ENCODE measurements at places on chromosomes 13 and 19. TPM values are rescaled to one million over a fixed set of nuclear protein-coding genes. Genes with fewer than 3 reads are reported as not detected.

- no peak for DNase-seq
Observed at GRCh38 chr13:98514288-98514687, 62.6 kb downstream of the STK24 start.

Gene F7
- total RNA-seq: not detected

GRCh38 chr13:51626749-51627148, 42.5 kb downstream of the WDFY2 start:
- no peak for DNase-seq

DNA sequence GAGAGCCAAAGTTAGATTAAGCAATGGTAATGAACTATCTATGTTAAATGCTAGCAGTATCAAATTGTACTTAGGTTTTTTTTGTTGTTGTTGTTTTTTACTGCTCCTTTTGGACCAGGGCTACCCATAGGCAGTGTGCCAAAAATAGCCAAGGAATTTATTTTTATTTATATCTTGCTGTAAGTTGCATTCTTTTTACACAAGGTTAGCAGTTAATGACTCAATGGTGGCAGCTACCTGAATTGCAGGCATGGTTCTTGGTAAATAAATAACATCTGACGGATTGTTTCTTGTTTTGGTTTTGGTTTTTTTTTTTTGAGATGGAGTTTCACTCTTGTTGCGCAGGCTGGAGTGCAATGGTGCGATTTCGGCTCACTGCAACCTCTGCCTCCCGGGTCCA, 194.8 kb upstream of the TSC22D1 start:
- no peak for DNase-seq

DNA sequence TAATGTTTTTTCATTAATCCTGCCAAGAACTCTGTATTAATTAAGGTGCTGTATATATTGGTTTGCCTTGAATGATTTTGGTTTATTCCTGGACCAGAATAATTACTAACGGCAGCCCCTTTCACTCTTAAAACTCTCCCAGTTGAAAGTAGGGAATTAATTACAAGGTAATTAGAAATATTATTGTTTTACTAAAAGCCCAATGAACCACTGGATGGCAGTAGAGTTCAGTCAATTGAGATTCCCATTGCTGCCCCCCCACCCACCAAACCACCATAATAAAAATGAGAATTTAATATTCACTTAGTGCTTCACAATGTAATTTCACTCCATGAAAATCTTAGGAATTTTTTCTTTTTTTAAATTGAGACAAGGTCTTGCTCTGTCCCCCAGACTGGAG, 13.7 kb downstream of the WBP4 start:
- peak; percentile 21 for DNase-seq

- DNase-seq: no peak
Observed at GRCh38 chr13:23432626-23433025, 876 bp downstream of the SACS start.

Gene LIG4
- total RNA-seq: 12.1 TPM

Gene ZNF665
- 2.0 TPM for total RNA-seq

- DNase-seq: no peak
Observed at GRCh38 chr13:48123812-48124211, 28.9 kb upstream of the MED4 start.

DNA sequence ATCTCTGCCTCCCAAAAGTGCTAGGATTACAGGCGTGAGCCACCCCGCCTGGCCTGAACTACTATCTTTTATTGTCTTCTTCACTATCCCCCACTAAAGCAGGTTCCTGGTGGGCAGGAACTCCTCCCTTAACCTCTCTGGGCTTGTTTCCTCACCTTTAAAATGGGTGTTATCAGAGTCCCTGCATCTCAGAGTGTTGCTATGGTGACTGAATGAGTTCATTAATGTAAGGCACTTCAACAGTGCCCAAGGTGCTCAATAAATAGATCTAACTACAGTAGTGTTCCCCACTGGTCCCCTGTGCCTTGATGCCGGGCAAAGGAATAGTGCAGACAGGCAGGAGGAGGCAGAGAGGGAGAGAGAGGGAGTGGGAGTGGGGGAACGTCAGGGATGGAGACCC, 20.5 kb downstream of the CCDC97 start:
- DNase-seq: no peak

DNA sequence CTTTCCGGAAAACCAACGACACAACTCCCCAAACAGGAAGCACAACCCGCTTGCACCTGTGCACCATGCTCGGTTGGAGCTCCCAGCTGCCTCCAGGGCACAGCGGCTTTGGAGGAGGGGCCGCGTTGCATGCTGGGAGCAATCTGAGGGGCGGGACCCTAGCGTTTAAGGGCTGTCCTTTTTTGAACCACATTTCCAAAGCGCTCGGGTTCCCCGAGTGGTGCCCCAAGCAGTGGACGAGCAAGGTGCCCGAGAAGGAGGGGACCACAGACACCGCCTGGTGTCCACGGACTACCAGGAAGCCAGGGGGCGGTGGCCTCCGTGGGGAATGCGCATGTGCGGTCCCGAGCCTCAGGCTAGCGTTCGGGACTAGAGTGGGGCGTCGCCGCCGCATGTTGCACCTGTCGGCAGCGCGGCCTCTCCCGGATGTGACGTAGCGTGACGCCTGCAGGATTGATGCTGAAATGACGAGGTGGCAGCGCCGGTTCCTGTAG, 11.9 kb upstream of the ZNF57 start:
- DNase-seq: peak; percentile 68

- DNase-seq: peak; percentile 31
Observed at GRCh38 chr19:39444598-39445195, 685 bp upstream of the SUPT5H start.

GRCh38 chr13:26254583-26255111, 718 bp downstream of the CDK8 start:
- peak; percentile 45 for DNase-seq

Gene ADAT3
- 19.1 TPM for total RNA-seq

Gene PCP2
- total RNA-seq: not detected

DNA sequence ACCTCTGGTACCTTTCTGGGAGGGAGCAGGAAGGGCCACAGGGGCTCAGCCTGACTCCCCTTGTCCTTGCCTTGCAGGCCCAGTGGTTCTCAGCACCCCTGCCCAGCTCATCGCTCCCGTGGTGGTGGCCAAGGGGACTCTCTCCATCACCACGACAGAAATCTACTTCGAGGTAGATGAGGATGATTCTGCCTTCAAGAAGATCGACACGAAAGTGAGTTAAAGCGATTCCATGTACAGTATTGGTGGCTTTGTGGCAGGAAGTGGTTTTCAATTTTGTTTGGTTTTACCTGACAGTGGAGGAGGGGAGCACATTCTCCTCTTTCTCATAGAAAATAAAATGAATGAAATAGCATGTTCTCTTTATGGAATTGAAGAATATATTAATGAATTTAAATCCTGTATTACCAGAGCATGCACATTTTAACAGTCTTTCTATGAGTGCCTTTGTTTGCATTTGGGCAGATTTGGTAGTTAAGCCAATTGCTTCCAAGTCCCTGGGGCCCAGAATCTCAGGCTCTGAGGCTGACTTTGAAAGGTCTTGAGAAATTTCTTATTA, 4.1 kb downstream of the MAB21L1 start:
- no peak for DNase-seq

DNA sequence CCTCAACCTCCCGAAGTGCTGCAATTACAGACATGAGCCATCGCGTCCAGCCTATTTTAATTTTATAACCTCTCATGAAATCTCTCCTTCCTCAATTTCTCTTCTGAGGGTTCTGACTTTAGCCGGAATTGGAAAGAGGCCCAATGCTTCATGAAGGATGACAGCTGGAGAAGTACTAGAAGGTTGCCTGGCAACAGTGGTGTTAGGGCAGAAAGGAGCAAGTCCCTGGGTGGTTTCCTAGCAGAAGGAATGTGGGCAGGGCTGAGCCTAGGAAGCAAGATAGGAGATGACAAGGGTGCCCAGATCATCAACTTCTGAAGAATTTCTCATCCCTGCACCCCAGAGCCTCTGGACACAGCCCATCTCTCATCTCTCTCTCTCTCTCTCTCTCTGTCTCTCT, 25.8 kb downstream of the CACNG6 start:
- no peak for DNase-seq

DNA sequence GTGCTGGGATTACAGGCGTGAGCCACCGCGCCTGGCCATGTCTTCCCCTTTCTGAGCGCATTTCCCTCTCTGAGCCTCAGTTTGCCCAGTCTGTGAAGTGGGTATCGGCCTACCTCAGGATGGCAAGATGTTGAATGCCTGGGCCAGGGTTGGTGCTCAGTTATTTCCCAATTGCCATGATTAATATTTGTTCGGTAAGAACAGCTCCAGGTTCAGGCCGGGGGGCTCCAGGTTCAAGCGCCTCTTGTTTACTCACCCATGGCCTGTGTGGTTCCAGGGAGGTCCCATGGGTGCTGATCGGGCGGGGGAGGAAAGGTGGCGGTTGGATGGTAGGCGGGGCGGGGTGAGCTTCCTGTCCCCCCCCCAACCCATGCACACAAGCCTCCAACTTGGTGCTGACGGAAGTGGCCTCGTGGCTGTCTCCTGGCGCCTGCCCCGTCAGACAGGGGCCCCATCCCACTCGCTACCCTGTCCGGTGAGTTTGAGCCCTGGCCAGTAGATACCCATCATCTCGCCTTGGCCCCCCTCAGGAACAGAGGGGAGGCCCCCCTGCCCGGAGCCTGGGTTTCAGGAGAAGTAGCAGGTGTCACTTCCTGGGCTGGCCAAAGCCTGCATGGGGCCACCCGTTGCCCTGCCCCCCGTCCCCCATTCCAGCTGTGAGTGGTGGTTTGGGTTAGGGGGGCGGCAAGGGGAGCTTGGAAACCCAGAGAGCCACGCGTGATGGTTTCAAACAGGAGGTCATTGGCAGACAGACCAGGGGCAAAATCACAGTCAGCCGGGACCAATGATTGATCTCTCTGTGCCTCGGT, at the start of gene FCHO1:
FCHO1 (plus strand) TSS at position 375 of the 809 bp plus-strand sequence. CDS start 3,688 bp downstream, outside the sequence.
- DNase-seq: peak; percentile 65

GRCh38 chr19:10864538-10864899, 6.8 kb upstream of the CARM1 start:
- peak; percentile 74 for DNase-seq

GRCh38 chr19:45352914-45353796, 12.6 kb downstream of the KLC3 start:
- no peak for DNase-seq

Gene ZFP28
- 0.98 TPM for total RNA-seq

- DNase-seq: no peak
Observed at GRCh38 chr13:101116341-101116740, 300.0 kb downstream of the NALCN start.

DNA sequence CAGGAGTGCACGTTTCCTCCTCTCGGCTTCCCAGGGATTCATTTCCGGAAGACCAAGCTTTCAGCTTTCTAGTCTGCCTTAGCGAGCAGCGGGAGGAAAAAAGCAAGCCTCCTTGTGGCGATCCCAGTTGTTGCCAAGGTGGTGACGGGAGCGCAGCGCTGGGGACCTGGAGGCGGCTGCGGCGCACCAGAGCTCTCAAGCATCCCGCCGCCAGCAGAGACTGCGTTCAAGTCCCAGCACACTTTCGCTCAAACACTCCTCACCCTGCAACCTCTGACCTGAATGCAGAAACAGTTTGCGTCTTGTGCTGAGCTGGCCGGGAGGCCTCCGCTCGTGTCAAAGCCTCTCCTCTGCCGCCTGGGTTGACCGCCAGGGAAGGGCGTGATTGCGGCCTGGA, 4.9 kb downstream of the GSX1 start:
- no peak for DNase-seq

Gene ZNF350
- total RNA-seq: 11.6 TPM

DNA sequence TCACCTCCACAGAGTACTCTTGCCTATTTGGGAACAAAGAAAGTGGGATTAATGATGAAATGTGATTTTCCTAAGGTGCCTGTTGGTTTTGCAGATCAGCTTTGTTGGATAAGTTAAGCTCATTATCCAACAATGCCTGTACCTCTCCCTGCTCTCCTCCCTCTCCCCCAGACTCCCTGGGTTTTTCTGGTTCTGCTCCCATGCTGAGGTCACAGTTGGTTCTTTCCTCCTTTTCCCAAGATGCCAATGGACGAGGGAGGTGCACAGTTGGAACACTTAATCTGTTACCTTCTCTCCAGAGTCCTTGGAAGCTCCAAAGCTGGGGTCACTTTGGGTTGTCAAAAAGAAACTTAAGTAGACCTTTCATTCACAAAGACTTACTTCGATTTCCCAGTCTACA, 1.6 kb downstream of the OXGR1 start:
- DNase-seq: no peak

DNA sequence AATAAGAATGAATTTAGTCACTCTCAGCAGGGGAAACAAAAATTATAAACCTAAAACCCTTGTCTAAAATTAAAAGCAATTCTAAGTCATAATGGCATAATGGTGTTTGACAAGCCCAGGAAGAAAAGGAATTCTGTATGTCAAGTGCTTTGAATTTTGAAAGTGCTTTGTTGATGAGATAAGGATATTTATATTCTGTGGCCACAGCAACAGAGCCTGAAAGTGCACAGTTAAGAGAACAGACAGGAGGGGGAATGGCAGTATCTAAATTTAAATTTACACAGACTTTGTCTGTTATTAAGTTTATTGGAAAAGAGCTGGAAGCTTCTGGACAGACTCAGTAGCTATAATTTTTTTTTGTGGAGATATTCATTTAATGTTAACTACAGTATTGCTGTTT, 69.8 kb downstream of the OLFM4 start:
- no peak for DNase-seq

Gene ZNF586
- total RNA-seq: 13.0 TPM

DNA sequence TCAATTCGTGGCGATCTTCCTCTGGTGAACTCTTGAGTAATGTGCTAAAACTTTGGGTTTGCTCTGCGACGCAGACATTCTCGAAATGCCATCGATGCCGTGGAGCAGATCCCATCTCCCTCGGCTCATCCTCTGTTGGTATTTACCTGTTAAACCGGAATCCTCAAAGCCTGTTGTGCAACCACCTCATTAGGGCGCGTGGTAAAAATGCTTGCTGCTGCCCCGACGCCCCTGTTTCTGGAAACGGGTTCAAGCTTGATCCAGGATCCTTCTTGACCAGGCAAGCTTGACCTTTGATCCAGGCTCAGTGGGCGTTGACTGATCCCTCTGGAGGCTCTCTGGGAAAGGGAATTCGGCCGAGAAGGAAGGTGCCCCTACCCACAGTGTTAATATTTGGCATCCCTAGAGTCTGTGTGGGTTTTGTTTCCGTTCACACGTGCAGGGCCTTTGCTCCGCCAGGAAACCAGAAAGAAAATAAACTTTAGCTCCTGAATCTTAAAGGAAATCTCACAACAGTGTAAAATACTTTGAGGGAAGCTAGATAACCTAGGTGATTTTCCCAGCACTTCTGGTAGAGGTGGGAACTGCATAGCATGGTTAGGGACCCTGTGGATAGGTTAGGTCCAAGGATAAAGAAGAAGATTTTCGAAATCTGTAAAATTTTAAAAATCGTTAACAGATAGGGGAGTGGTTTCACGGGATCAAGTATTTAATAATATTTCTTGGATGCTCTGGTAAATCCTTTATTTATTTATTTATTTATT, 1.1 kb downstream of the LSM14A start:
- DNase-seq: peak; percentile 72

DNA sequence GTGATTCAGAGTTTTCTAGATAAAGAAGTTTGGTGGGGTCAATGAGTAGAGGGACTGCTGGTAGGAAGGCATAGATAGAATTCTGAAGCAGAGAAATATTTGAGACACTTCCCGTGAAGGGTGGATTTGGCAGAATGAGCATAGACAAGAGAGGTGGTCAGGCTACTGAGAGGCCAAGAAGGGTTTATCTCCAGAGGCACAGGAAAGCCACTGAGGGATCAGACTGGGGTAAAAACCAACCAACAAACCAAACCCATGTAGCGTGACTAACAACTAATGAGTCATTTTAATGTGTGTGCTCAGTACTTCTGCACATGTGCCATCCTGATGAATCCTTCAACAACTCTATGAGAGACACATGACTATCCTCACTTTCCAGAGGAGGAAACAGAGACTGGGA, 60.0 kb upstream of the SERP2 start:
- DNase-seq: no peak

Gene SLITRK6
- 7.3 TPM for total RNA-seq

Gene PEAK3
- 0.78 TPM for total RNA-seq

Gene ZMYM2
- 69.2 TPM for total RNA-seq

- peak; percentile 88 for DNase-seq
Observed at GRCh38 chr13:28138756-28139470, 568 bp downstream of the PAN3 start.

Data from left colon (tissue), 2 donors.